Sigmoid colon (tissue), 7 donors: ENCODE measurements at places on chromosomes 12 and 14.

- no peak overlapping the region for H3K4me3 ChIP-seq
- no peak for DNase-seq
- H3K27me3 ChIP-seq: peaks cover 8% of the 10 kb centered on the region
- no peaks in the 10 kb centered on the region for H3K36me3 ChIP-seq
Measured at GRCh38 chr14:65169351-65169750, 67.0 kb upstream of the MAX start.

DNA sequence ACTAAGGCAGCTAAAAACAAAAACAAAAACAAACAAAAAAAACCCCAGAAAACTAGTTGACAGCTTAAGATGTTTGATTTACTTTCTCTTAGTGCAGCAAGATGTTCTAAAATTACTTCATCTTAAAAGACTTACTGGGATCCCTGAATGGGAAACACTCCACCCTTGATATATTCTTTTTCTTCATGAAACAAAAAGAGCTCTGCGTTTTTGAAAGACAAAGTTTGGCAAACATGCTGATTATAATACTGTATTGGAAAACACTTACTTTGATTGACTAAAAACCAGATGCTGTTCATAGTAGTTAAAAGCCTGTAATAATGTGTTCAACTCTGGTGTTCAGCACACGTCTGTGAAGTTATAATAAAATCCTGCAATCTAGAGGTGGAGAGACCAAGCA, 136.8 kb downstream of the SRGAP1 start:
- no peak overlapping the region for H3K4me3 ChIP-seq
- H3K36me3 ChIP-seq: no peaks in the 10 kb centered on the region
- no peak overlapping the region for H3K27ac ChIP-seq
- no peaks in the 10 kb centered on the region for H3K27me3 ChIP-seq
- peaks cover 16% of the 10 kb centered on the region for H3K4me1 ChIP-seq

GRCh38 chr14:58280954-58281787, 17.2 kb upstream of the ARID4A start:
- peak overlapping the region; percentile 80 for H3K27ac ChIP-seq
- H3K4me1 ChIP-seq: no peaks in the 10 kb centered on the region
- no peaks in the 10 kb centered on the region for H3K27me3 ChIP-seq
- DNase-seq: no peak

GRCh38 chr12:116520801-116521471, 38.2 kb upstream of the MAP1LC3B2 start:
- H3K4me1 ChIP-seq: peaks cover 14% of the 10 kb centered on the region
- DNase-seq: no peak
- H3K36me3 ChIP-seq: no peaks in the 10 kb centered on the region
- H3K27ac ChIP-seq: no peak overlapping the region

- no peak overlapping the region for H3K4me3 ChIP-seq
- no peaks in the 10 kb centered on the region for H3K36me3 ChIP-seq
- peak overlapping the region; percentile 35 for H3K27ac ChIP-seq
- no peaks in the 10 kb centered on the region for H3K27me3 ChIP-seq
- H3K4me1 ChIP-seq: no peaks in the 10 kb centered on the region
Measured at GRCh38 chr12:62703011-62703380, 232.0 kb downstream of the PPM1H start.

DNA sequence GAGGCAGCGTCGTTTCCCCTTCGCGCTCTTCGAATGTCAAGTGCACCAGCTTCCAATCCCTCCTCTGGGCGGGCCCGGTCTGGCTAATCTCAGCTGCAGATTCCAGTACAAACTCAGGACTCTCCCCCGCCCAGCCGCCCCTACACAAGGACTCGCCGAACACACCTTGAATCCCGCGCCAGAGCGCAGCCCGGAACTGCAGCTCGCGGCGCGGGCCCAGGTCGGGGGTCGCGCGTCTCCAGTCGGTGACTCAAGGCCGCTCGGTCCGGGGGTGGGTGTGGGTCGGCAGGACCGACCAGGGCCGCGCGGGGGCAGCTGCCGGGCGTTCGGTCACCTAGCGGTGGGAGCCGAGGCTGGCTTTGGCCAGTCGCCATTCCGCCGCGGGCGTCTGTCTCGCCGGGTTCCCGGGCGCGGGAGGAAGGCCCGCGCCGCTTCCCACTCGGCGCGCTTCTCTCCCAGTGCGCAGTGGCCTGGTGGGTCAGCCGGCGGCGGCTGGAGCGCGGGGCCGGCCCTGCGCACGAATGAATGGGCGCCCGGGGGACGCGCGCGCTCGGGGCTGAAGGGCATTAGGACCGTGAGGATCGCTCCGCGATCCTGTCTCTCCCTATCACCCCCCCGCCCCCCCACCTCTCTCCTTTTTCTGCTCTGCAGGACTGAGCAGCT, at the start of gene GALNT16:
TSS of gene GALNT16 (plus strand) at position 632 of the 663 bp plus-strand sequence. CDS start 133 bp downstream, outside the sequence.
- no peaks in the 10 kb centered on the region for H3K4me1 ChIP-seq
- peaks cover 5% of the 10 kb centered on the region for H3K27me3 ChIP-seq
- no peak for DNase-seq
- no peaks in the 10 kb centered on the region for H3K36me3 ChIP-seq
- H3K4me3 ChIP-seq: peak within 1 kb of the TSS; percentile 42
- H3K27ac ChIP-seq: peak within 1 kb of the TSS; percentile 60

GRCh38 chr12:129909051-129910020, 5.5 kb upstream of the TMEM132D start:
- H3K4me1 ChIP-seq: no peaks in the 10 kb centered on the region
- H3K4me3 ChIP-seq: no peak overlapping the region
- DNase-seq: no peak
- peaks cover 5% of the 10 kb centered on the region for H3K27me3 ChIP-seq
- H3K36me3 ChIP-seq: no peaks in the 10 kb centered on the region

DNA sequence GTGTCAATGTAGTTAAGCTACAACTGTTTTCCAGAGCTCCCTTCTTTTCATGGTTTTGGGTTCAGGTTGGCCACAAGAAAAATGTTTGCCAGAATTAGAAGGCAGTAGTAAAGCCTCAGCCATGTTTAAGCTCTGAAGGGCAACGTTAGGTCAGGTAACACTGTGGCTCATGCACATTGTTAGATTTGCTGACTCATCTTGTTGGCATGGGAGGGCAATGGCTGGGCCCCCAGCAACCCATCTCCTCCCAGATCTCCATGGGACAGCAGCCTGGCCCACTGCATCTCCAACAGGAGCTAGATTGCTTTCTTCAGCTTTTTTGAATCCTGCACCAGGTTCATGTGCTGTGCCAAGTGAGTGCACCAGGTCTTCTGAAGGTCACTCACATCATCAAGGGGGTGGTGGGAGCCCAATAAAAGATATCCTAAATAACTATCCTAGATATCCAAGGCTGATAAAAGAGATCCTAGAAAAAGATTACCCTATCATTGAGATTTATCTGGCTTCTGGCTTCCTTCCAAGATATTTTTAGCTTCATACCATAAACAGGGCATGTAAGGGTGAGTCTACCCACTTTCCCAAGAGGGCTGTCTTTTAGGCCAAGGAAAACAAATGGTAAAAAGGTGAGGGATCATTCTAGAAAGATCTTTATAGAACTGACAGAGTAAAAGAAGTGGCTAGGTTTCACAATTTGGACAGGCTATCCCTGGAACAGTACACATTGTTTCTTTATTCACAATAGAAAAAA, 28.9 kb downstream of the PTGER2 start:
- DNase-seq: no peak
- no peak overlapping the region for H3K4me3 ChIP-seq
- H3K27ac ChIP-seq: no peak overlapping the region
- no peaks in the 10 kb centered on the region for H3K4me1 ChIP-seq
- no peaks in the 10 kb centered on the region for H3K36me3 ChIP-seq

DNA sequence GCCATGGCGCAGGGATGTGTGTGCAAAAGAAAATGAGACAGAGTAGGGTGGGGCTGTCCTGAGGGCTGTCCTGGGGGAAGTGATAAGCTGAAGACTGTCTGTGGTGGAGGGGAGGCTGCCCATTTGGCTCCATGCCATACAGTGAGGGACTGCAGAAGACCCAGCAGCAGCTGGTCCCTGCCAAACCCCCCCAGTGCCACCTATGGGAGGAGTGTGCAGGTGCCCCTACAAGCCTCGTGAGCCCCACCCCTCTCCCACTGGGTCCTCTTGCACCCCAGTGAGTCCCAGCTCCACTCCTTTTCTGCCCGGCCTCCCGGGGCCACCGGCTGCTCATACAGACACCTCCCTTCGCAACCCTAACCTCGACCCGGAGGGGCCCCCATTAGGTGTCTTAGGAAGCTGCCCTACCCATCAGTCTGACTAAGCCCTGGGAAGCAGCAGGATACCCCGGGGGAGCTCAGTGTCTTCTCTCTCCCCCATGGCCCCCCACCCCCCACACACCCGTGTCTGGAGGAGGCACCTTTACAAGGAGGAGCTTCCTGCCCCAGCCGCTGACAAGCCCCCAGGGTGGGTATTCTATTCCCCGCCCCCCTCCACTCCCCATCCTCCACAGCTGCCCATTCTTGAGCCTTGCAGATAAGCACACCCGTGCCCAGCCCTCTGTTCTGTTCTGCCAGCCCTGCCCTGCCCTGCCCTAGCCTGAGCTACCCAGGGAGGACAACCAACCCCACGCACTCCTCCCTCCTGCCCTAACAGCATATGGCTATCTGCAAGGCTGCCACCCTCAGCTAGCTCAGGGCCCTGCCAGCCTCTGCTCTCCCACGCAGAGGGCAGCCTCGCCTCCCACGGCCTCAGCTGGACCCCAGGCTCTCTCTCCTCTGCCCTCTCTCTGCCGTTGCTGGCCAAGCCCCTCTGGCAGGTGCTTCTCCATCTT, 41.9 kb downstream of the SLC6A12 start:
- no peaks in the 10 kb centered on the region for H3K4me1 ChIP-seq
- no peak for DNase-seq
- no peaks in the 10 kb centered on the region for H3K27me3 ChIP-seq

DNA sequence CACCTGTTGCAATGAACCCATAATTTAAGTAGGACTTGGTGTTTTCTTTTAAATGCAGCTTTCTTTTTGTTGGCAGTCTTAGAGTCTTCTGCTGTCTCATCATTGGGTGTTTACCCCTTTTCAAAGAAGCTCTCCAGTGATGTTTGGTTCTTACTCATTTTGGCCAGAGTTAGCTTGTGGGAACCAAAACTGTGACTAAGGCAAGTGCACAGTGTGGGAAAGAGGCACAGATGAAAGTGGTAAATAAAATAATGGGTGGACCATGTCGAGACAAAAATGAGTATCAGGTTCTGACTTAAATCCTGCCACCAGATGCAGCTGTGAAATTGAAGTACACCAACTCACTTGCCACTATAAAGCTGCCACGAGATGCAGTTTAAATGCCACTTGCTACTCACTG, 615.4 kb upstream of the MIS18BP1 start:
- no peak overlapping the region for H3K4me3 ChIP-seq
- H3K27me3 ChIP-seq: no peaks in the 10 kb centered on the region
- H3K27ac ChIP-seq: no peak overlapping the region
- no peaks in the 10 kb centered on the region for H3K36me3 ChIP-seq
- DNase-seq: no peak

DNA sequence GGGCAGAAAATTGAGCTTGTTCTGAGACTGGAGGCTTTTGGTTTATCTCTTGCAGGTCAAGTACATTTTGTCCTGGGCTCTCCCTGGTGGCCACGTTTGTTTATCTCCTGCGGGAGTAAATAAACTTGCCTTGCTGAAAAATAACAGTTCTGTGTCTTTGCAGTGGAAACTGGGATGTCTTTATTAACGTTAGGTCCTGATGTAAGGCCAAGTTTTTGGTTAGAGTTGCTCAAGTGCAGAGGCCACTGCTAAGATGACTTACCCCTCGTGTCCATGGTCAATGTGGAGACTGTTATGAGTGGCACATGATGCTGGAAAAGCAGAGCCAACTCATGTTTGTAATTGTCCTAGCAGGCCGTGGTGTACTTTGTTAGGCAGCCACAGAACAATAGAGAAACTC, 3.8 kb downstream of the PTPN11 start:
- H3K27ac ChIP-seq: peak overlapping the region; percentile 15
- no peak overlapping the region for H3K4me3 ChIP-seq
- no peaks in the 10 kb centered on the region for H3K36me3 ChIP-seq
- DNase-seq: no peak
- no peaks in the 10 kb centered on the region for H3K4me1 ChIP-seq

GRCh38 chr12:115672506-115673080, 604.9 kb downstream of the MED13L start:
- H3K4me3 ChIP-seq: no peak overlapping the region
- no peak for DNase-seq
- no peaks in the 10 kb centered on the region for H3K27me3 ChIP-seq
- H3K4me1 ChIP-seq: no peaks in the 10 kb centered on the region

DNA sequence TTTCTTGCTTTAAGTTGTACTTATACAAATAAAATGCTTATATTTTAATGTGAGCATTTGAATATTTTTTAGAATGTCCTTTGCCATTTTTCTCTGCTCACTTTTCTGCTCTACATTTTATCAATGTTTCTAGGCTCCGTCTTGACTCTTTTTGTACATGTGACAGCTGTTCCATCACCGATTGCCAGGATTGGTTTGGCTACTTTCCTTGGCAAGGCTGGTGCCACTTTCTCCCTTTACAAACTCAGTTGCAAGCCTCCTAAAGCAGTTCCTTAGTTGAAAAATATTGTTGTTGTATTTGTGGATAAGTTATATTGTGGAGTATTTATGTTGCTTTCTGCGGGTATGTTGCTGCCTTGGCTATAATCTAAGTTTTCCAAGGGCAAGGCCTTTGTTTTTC, 63.4 kb downstream of the DACT1 start:
- H3K27me3 ChIP-seq: no peaks in the 10 kb centered on the region
- H3K4me1 ChIP-seq: no peaks in the 10 kb centered on the region
- no peak overlapping the region for H3K27ac ChIP-seq
- H3K36me3 ChIP-seq: no peaks in the 10 kb centered on the region
- no peak for DNase-seq

GRCh38 chr12:48615681-48616080, 45.8 kb upstream of the LALBA start:
- H3K27ac ChIP-seq: no peak overlapping the region
- no peak for DNase-seq
- H3K4me3 ChIP-seq: no peak overlapping the region
- H3K4me1 ChIP-seq: no peaks in the 10 kb centered on the region
- H3K36me3 ChIP-seq: no peaks in the 10 kb centered on the region

DNA sequence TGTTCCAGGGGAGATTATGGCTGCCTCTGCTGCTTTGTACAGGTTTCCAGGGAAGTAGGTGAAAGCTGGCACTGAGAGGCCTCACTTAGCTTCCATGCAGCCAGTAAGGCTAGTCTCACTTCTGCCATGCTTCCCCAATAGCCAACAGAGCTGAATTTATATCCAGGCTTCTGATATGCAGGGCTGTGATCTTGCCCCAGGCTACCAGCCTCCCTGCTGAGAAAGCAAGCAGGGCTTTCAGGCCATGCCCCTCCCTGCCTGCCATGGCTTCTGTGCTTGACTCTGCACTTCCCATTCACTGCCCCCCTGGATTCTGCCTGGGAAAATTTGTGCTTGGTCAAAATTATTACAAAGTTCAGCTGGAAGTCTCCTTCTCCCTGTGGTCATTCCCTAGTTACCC, 302.1 kb upstream of the FBXO33 start:
- no peak overlapping the region for H3K27ac ChIP-seq
- no peaks in the 10 kb centered on the region for H3K4me1 ChIP-seq
- no peak for DNase-seq
- H3K36me3 ChIP-seq: no peaks in the 10 kb centered on the region
- H3K27me3 ChIP-seq: no peaks in the 10 kb centered on the region

DNA sequence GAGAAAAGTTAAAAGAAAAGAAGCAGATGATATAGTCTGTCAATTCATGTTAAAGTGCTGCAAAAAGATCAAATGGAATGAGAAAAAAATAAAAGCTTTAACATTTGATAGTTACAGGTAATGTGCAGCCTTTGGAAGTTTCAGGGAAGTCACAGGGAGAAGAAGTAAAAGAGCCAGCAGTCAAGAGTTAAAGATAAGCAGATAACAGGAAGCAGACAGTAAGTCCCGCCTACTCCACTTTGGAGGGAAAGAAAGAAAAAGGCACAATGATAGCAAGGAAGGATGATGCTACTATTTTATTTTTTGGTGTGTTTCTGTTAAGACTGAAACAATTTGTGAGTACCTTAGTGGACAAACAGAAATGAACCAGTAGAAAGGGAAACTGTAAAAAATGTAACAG, 111.1 kb upstream of the KRR1 start:
- H3K4me3 ChIP-seq: no peak overlapping the region
- no peaks in the 10 kb centered on the region for H3K4me1 ChIP-seq
- no peaks in the 10 kb centered on the region for H3K36me3 ChIP-seq
- no peak for DNase-seq
- H3K27ac ChIP-seq: no peak overlapping the region
